Stimulated activated CD8-positive, alpha-beta memory T cell treated with anti-CD3 and anti-CD28 coated beads, Interleukin-15, amount 100 ng/mL, for 4 hours (primary cell): ENCODE measurements at places on chromosomes 7 and 10.

DNA sequence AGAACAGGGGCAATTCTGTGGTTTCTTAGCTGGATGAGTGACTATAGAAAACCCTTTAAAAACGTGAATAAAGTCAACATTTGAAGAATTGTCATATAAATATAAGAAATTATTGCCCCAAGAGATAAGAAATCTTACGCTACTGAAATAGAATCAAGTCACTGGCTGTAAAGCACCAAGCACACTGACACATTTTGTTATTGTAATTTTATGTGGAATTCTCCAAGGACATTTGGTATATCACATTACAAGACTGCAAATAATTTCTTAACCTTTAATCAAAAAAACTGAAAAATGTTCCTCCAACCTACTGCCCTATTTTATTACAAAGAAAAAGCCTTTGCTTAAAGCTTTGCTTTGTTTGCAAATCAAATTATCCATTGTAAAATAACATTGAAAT lies 383.3 kb downstream of the IPMK start:
- DNase-seq, result no peak

DNA sequence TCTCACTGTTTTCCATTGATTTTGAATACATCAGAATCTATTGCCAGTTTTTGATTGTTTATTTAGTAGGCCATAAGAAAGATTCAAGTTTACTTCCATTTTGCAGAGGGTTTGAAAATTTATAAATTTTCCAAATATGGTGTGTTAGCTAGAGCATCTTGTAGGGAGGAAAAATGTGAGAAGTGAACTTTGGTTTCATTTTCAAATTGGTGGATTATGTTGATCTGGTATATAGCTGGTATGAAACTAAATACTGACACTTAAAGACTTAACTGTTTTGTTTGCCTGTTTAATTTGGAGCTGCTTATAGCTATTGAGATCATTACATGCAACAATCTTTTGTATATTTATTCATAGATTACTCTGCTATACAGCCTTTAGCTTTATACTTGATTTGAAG lies 108.1 kb downstream of the ADAM22 start:
- no peak for DNase-seq

GRCh38 chr10:86102451-86102850 lies 264.1 kb downstream of the GRID1 start:
- DNase-seq, result no peak

DNA sequence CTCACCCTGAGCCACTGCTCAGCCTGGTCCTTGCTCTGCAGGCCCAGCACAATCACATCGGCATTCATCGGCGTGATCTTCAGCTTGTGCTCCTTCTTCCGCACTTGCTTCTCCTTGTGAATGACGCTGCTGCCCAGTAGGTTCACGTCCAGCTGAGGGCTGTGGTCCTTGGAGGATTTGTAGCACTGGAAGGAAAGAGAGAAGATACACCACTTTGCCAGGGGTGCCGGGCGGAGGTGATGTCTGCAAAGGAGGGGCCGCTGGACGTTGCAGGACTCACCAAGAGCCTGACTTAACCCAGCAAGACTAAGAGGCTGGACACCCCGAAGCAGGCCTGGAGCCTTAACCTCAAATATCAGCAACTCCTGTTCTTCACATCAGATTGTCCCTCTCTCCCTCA lies 74.8 kb downstream of the VWA2 start:
- no peak for DNase-seq

- no peak for DNase-seq
These were observed 37.8 kb downstream of the MTPN start for GRCh38 chr7:135939261-135939812.

DNA sequence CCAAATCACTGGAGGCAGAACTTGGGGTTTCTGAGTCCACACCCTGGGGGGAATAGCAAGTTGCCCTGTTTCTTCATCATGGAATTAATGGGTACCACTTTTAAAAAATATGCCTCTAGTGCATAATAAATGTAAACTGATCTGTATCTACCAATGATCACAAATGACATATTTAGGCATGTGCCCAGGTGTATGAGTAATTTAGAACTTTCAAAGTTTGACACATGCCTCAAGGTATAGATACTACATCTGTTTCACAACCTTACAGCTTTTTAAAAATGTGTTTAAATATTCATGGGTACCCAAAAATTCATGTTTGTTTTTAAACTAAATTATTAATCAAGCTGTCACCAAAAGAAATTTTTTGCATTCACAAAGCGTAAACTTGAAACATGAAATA lies 226.0 kb downstream of the KIAA1217 start:
- no peak for DNase-seq

GRCh38 chr7:90693939-90694338 lies 97.8 kb downstream of the CDK14 start:
- DNase-seq, result no peak

DNA sequence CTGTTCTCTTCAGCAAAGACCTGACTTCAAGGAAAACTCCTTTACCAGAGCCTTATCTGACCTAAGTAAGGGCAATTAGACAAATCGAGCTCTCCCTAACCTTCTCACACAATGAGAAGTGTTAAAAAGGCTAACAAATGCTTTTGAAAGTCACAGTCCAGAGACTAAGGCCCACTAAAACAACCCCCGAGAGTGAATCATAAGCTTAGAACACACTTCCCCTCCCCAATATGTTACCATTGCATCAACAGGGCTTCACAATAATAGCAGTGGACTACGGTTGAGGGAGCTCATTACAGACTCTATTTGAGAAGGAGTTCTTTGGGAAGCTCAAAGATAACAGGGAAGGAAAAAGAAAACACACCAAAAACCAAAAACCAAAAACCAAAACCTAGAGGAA lies 28.6 kb upstream of the ZEB1 start:
- no peak for DNase-seq

GRCh38 chr7:159153511-159153910 lies 8.8 kb upstream of the VIPR2 start:
- DNase-seq, result no peak

DNA sequence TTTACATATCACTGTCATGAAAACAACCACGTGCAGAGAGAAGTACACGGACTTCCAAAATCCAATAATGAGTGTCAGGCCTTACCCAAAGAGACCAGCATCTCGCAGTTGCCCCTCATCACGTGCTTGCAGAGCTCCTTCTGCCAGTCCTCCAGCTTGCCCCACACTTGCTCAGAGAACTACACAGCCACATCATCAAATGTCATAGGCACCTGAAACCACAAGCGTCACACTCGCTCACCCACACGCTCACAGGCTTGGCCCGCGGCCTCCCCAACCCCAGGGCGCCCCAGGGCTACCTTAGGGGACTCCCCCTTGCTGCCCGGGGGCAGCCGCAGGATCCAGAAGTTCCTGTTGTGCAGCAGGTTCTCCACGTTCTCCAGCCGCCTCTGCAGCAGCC lies 123.4 kb upstream of the ZNF746 start:
- DNase-seq, result peak; percentile 31

DNA sequence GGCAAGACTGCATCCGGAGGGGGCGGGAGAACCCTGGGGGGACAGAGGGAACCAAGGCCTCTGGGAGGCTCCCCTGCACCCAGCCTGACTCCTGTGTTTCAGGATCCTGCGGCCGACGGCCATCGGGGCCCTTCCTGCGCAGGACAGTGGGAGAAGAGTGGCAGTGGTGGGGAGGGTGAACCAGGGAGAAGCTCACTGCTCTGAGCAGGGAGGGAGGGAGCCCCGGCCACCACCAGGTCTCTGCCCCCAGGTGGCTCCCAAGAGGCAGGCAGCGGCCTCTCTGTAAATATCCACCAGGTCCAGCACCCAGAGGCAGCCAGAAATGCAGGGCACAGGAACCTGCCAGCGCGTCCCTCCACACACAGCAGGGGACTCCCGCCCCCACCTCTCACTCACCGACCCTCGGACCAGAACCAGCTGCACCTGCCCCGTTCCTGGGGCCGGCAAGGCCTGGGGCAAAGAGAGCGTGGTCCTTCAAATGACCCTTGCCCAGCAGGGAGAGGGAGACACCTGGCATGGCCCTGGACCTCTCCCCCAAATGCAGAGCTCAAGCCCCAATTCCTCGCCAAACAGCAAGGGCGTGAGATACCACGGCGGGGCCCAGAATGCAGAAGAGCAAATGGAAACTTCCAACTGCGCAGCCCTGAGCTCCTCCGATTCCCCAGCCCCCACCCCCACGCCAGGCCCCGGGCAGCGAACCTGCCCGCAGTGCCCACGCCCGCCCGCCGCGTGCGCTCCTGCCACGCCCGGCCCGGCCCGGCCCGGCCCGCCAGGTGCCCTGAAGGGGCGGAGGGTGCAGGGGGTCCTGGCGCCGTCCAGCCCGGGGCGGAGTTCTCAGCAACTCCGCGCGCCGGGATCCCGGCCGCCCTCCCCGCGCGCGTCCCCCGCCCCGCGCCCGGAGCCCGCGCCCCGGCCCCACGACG lies 805 bp downstream of the RASGEF1A start:
- DNase-seq, result no peak

GRCh38 chr10:26571655-26572054 lies 125.8 kb upstream of the PDSS1 start:
- no peak for DNase-seq

GRCh38 chr10:93465806-93466675 lies 16.1 kb downstream of the MYOF start:
- DNase-seq, result no peak

DNA sequence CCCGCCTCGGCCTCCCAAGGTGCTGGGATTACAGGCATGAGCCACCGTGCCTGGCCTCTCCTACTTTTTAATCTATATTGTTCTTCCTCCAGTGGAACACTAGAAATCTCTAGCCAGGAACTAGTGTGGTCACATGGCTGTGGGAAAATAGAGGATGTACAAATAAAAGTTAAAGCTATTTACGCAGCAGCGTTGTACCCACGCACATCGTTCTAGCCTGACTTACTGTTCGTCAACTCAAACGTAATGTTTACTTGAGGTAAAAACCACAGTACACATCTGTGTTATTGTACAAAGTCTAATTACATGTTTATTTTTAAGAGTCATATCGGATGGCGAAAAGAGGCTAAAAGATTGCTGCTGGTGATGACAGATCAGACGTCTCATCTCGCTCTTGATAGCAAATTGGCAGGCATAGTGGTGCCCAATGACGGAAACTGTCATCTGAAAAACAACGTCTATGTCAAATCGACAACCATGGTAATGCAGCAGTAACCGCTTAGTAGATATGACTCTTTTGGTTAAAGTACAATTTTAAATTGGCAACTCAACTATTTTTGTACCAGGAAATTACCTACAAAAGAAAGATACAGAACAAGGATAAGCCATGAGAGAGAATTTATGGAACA lies 50.8 kb downstream of the ITGB8 start:
- no peak for DNase-seq

- no peak for DNase-seq
These were observed 47.3 kb downstream of the PIP4K2A start for GRCh38 chr10:22667093-22667480.

DNA sequence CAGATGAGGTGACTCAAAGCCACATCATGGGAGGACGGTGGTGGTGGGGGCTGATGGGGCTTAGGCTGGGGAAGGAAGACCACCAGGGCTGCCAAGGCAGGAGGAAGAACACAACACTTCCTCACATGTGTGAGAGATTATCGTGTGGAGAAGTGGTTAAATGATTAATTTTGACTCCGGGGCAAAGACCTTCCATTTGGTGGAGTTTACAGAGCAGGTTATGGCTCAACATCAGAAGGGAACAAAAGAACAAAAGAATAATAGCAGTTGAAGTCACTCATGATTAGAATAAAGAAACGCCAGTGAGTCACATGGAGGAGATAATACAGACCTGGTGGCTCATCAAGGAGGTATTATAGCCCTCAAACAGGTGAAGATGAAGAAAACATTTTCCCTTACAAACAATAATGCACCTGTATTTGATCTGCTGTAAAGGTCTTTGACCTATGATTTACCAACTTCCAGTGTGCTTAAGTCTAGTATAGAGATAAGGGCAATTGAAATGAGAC lies 170.1 kb downstream of the PKD1L1 start:
- DNase-seq, result no peak

- DNase-seq, result no peak
These were observed 53.6 kb downstream of the PYROXD2 start for GRCh38 chr10:98361131-98362025.

DNA sequence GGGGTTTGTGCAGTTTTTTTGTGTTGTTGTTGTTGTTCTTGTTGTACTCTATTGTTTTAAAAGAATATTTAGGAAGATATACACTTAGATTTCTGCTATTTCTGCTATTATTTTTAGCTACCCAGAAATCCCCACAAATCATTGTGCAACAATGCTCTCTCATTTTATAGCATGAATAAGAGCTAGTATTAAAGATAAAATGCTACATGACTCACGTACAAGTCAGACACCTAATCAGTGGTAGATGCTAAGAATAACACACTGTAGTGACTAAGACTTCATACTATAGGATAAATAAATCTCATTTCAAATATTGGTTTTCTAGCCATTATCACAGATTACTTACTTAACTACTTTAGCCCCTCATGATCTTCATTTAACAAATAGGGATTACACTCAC lies 920.5 kb downstream of the KCNMA1 start:
- no peak for DNase-seq

- DNase-seq, result no peak
These were observed 343.3 kb downstream of the FRMD4A start for GRCh38 chr10:13987446-13987845.

DNA sequence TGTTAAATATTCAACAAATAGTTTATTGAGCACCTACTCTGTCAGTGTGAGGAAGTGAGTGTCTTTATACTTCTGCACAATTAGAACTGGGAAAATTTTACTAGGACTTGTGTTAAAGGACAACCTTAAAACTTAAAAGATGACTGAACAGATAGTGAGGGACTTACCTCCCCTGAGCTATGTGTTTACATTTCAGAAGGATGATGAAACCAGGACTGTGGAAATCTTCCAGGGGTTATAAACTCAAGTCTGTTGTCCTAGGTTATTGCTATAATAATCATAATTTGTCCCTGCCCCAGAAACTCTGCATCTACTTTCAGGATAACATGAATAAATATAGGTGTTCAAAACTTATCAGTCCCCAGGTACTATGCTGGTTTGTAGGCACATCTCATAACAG lies 261.0 kb upstream of the MKLN1 start:
- DNase-seq, result no peak

GRCh38 chr7:82382276-82382675 lies 61.3 kb downstream of the CACNA2D1 start:
- no peak for DNase-seq

- DNase-seq, result no peak
These were observed 78.4 kb downstream of the DGKI start for GRCh38 chr7:137768366-137768765.

- no peak for DNase-seq
These were observed 1.6 kb downstream of the NCOA4 start for GRCh38 chr10:46028584-46029460.

DNA sequence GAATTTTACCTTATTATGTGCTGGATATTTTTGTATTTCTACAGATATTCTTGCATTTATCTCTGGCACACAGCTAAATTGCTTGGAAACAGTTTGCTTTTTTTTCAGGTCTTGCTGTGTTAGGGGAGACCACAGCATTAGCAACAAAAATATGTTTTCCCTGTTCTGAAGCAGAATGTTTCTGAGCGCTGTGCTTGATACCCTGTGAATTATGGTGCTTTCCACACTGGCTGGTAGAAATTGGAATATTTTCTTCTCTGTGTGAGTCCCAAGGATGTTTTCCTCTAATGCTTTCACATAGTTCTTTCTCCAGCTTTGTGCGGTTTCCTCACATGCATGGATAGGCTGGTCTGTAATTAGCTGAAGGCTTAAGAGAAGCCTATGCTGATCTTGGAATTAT lies 651.6 kb upstream of the IGFBP3 start:
- DNase-seq, result no peak

GRCh38 chr10:124259139-124259825 lies 159.4 kb downstream of the OAT start:
- no peak for DNase-seq
